ENCODE measurements at places on chromosomes 3 and 15. TPM values are rescaled to one million over a fixed set of nuclear protein-coding genes. Genes with fewer than 3 reads are reported as not detected.
A peak's percentile ranks its signal among the peaks of the same experiment; 100 is the strongest.

TCTA gene
- total RNA-seq, result 15.1 TPM

PEX11A gene
- 36.1 TPM for total RNA-seq

GOLGA6L7 gene
- not detected for total RNA-seq

- no peak for DNase-seq
These were observed 223.0 kb downstream of the EPHA6 start for GRCh38 chr3:97037294-97037943.

GRCh38 chr3:58620421-58620820 is 43.2 kb upstream of the FAM107A start:
- no peak for DNase-seq

GRCh38 chr15:100043692-100044091 is 298.1 kb downstream of the ADAMTS17 start:
- no peak for DNase-seq

- DNase-seq, result peak; percentile 45
These were observed 600 bp upstream of the USP3 start for GRCh38 chr15:63503739-63504246.
